ENCODE measurements at places on chromosomes 2 and 18.

- DNase-seq, result no peak
These were observed 153.7 kb downstream of the TPGS2 start for GRCh38 chr18:36675076-36675475.

- no peak for DNase-seq
These were observed 152.1 kb downstream of the THSD7B start for GRCh38 chr2:136917411-136917881.

- no peak for DNase-seq
These were observed 9.5 kb upstream of the KCNG3 start for GRCh38 chr2:42503291-42503690.

- DNase-seq, result no peak
These were observed 13.0 kb downstream of the EN1 start for GRCh38 chr2:118834440-118834810.

- DNase-seq, result no peak
These were observed 149.2 kb upstream of the VWC2L start for GRCh38 chr2:214261683-214262082.

DNA sequence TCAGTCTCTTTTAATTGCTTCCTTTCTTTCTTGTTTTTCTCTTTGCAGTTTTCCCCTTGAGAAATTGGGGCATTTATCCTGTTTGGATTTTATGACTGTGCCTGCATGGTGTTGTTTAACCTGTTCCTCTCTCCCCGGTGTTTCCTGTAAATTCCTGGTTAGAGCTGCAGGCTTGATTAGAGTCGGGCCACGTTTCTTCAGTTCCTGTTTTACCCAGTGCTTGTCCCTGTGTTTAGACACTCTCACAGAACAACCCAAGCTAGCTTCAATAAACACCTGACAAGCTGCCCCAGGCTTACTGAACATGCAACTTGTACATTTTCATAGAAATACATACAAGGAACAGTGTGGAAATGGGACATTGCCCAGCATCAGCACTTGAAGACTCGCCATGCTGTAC lies 53.9 kb downstream of the NGEF start:
- DNase-seq, result no peak

GRCh38 chr18:35490894-35491699 lies 6.7 kb downstream of the INO80C start:
- DNase-seq, result no peak

DNA sequence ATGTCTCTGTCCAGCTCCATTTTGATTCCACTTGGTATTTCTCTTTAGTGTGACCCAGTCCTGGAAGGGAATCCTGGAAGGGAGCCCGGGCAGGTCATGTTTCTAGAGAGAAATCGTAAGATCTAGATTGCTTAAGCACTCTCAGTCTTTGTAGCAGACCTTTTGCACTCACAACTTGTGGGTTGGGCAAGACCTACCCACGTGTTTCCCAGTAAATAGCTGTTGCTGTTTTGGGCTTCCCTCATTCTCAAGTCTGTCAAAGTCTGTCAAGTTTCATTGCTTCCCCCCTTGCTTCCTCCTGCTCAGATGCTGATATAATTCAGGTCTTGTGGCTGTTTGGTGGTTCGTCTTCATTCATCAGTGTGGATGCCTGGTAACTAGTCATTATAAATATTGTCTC lies 17.4 kb upstream of the NEMP2 start:
- DNase-seq, result no peak

GRCh38 chr2:180413336-180413735 lies 406.2 kb upstream of the CWC22 start:
- DNase-seq, result no peak

- DNase-seq, result no peak
These were observed 173.5 kb downstream of the DDX1 start for GRCh38 chr2:15765211-15765610.

All from activated CD4-positive, alpha-beta T cell treated with anti-CD3 and anti-CD28 coated beads for 24 hours (primary cell).